ENCODE measurements at places on chromosomes 12 and 14.

DNA sequence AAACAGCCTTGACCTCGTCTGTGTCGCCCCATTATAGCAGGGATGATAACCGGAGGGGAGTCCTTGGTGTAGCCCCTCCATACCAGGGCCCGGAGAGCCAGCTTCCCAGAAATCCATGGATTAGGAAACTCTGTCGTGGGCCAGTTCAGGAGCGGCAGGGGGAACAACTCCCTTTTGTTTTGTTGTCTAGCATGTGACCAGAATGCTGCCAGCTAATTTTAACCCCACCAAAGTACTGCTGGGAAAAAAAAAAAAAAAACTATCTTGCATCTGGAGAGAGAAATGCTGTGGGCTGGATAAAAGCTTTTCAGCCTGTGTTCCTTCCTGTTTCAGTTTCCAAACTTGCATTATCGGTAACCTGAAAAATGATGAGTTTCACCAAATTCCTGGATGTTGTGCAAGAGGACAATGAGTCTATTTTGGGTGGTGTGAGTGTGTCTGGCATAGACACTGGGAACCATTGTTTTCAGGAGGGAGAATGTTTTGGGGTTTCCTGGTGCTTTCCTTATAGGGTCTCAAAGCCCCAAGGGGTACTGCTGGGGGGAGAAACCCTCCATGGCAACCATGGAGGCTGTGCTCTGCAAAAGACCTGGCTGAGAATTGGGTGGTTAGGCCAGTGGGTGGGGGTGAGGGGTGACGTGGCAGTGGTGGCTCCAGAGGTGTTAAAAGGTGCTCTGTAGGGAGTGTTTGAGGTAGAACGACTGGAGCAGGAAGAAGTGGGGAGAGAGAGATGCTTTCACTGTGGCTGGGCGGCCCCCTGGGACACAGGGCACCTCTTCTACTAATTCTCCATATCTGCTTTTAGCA, 14.9 kb upstream of the IRF2BPL start:
- DNase-seq, result peak; percentile 68

GRCh38 chr12:58359084-58359483, 417.7 kb downstream of the ATP23 start:
- DNase-seq, result no peak

GRCh38 chr14:75995372-75996041, 9.9 kb downstream of the IFT43 start:
- no peak for DNase-seq

DNA sequence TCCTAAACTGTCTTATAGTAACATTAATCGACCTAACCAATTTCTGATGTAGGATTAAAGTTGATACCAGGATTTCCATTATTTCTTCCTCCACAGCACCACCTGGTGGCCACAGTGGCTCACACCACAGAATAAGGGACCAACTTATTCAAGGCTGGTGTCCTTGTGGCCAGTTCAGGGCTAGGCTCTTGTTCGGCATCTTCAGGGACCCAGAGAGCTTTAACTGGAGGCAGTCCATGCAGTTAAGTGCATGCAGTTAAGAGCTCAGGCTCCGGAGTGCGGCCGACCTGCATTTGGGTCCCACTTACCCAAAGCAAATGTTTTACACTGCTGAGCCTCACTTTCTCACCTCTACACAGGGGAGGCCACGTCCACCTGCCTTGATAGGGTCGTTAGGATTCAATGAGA, 42.0 kb upstream of the GPR68 start:
- no peak for DNase-seq

DNA sequence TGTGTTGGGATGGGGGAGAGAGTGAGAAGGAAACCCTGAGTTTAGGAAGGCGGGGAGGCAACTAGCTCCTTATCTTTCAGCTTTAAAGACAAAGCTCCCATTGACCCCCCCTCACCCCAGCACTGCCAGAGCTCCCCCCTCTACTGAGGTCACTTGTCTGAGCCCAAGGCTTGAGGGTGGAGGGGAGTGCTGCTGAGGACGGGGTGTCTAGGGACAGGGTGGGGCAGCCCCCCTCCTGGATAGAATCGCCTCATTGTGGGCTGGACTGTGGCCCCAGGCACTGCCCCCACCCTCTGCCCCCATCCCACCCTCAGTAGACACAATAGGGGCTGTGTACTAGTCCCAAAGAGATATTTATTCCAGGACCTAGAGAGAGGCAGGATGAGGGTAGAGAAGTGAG, 3.0 kb downstream of the ERBB3 start:
- DNase-seq, result peak; percentile 88
